Mesenchymal stem cell (in vitro differentiated cells and primary cell): ENCODE measurements at places on chromosomes 16 and 17.
A peak's percentile ranks its signal among the peaks of the same experiment; 100 is the strongest.

DNA sequence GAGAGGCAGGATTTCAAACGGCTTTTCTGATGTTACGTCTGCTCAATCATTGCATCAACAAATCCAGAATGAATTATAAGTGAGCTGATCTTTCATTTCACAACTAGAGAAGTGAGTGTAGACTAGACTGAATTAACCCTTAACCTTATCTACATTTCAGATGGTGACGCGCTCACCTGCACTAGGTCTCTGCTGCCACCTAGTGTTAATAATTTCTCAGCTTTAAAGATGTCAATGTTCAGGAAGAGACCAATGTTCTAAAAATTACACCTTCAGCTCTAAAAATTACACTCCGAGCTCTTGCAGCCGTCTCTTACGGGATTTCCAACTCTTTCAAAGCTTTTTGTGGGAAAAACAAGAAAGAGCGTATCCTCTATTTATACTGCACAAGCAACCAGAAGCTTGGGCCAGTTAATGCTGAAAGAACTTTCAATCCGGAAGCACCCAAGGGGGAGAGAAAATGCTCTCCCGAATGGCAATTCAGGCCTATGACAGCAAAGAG is 88.2 kb upstream of the FA2H start:
- DNase-seq = peak; percentile 57
- no peak overlapping the region for H3K27ac ChIP-seq
- peaks cover 3% of the 10 kb centered on the region for H3K27me3 ChIP-seq
- H3K36me3 ChIP-seq = no peaks in the 10 kb centered on the region
- H3K4me3 ChIP-seq = no peak overlapping the region
- no peaks in the 10 kb centered on the region for H3K4me1 ChIP-seq

DNA sequence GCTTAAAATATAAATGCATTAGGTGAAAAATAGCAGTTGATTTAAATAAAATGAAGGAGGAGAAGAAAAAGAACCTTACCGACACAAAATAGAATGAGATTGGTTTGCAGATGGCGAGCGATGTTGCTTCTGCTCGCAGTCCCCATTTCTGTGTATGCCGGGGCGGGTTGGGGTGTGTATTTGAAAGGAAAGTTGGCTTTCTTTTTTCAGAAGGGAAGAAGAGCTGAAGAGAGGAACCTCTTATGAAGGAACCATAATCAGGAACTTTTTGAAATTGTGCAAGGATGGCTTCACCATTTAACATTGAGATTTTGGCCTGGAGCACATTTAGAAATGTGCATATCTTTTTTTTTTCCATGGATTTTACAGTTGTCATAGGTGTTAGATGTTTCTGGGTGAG is at the start of gene IGSF6:
TSS of gene IGSF6 (minus strand) at position 156 of the 400 bp plus-strand sequence. CDS start at position 146, 10 bp downstream.
- peaks cover 6% of the 10 kb centered on the region for H3K4me1 ChIP-seq
- H3K4me3 ChIP-seq = no peak within 1 kb of the TSS
- H3K36me3 ChIP-seq = peaks cover 16% of the 10 kb centered on the region
- no peak within 1 kb of the TSS for H3K27ac ChIP-seq

DNA sequence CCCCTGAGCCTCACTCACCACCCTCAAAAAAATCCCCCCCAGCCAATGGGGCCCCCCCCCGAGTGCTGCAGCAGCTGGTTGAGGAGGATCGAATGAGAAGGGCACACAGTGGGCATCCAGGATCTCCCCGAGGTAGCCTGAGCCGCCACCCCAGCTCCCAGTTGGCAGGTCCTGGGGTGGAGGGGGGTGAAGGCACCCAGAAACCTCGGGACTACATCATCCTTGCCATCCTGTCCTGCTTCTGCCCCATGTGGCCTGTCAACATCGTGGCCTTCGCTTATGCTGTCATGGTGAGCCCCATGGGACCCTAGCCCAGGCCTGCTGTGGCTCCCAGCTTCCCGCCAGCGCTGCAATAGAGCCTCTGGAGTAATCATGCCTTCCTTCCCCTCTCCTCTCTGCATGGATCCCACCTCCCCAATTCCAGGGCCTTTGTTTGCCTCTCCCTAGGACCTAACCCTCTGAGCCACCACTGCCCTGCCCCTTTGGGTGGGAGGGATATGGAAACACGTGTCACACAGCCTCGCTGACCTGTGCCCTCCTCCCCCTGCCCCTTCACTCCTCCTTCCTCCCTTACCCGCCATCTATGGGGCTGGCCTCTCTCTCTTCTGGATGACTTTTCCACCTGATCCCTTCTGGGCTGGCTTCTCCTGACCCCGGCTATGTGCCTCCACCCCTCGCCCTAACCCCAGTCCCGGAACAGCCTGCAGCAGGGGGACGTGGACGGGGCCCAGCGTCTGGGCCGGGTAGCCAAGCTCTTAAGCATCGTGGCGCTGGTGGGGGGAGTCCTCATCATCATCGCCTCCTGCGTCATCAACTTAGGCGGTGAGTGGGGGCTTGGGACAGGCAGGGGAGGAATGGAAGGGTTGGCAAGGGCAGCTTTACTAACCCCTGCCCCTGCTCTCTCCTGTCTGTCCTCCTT is 1.9 kb downstream of the PRRT2 start:
- H3K36me3 ChIP-seq = peaks cover 23% of the 10 kb centered on the region
- H3K27me3 ChIP-seq = no peaks in the 10 kb centered on the region
- no peak overlapping the region for H3K27ac ChIP-seq
- H3K4me3 ChIP-seq = peak overlapping the region; percentile 90
- peaks cover 54% of the 10 kb centered on the region for H3K4me1 ChIP-seq

- no peaks in the 10 kb centered on the region for H3K36me3 ChIP-seq
- DNase-seq = peak; percentile 83
- H3K4me1 ChIP-seq = peaks cover 33% of the 10 kb centered on the region
- H3K27ac ChIP-seq = no peak overlapping the region
These were observed 12.9 kb downstream of the CMIP start for GRCh38 chr16:81457326-81458133.

GRCh38 chr17:7313890-7314718 is 1.1 kb downstream of the GPS2 start:
- H3K4me1 ChIP-seq = peaks cover 20% of the 10 kb centered on the region
- no peak overlapping the region for H3K27ac ChIP-seq
- peaks cover 78% of the 10 kb centered on the region for H3K36me3 ChIP-seq
- H3K4me3 ChIP-seq = peak overlapping the region; percentile 95

- H3K4me1 ChIP-seq = no peaks in the 10 kb centered on the region
- H3K36me3 ChIP-seq = peaks cover 86% of the 10 kb centered on the region
- H3K4me3 ChIP-seq = no peak overlapping the region
- no peak for DNase-seq
These were observed 94.4 kb downstream of the NCOR1 start for GRCh38 chr17:16120937-16121336.

DNA sequence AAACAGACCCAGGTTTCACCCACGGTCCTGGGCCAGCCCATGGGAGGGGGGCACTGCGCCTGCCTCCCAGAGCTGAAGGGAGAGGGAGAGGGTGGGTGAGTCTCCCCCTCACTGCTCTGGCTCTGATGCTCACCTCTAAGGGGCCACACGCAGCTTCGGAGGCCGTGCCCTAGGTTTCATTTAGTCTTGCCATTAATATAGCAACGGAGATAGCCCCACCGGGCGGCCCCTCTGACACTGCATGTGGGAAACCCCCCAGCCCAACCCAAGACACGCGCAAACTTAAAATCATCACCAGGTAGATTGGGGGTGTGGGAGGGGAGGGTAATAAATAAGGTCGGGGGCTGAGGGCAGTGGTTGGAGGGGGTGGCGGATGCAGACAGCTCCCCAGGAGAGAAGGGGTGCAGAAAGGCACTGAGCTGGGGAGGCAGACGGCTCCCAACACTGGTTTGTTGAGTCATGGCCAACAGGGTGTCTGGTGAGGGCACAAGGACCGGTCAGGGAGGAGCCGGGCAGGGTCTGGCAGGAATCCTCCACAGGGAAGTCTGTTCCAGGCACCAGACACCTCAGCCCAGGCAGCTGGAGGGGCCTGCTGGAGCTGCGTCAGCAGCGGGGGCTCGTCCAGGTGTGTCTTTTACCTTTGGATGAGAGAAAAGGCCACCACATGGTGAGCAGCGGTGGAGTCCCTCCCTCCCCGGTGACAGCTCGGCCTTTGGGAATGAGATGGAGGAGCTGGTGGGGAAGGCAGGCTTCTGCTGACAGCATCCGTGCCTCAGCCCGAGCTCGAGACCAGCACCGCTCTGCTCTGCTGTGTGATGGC is 32.0 kb upstream of the DOC2B start:
- H3K27me3 ChIP-seq = peaks cover 10% of the 10 kb centered on the region
- H3K27ac ChIP-seq = no peak overlapping the region
- DNase-seq = no peak
- no peak overlapping the region for H3K4me3 ChIP-seq

DNA sequence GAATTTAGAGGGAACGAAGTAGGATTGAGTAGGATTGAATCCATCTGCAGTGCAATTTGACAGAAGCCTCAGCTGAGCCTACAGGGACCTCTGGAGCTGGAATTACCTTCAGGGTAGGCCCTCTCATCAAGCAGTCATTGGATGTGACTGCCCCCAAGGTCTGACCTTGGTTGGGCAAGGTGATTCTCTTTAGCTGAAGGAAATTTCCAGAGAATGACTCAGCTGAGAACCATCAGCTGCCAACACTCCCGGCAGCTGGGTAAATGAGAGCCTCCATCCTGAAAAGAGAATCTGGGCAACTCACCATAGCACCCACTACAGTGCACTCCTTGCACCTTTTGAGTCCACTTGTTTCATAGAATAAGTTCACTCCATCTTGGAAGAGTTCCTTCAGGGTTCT is 113.5 kb upstream of the MED13 start:
- peaks cover 1% of the 10 kb centered on the region for H3K4me1 ChIP-seq
- no peaks in the 10 kb centered on the region for H3K27me3 ChIP-seq
- DNase-seq = peak; percentile 60
- no peaks in the 10 kb centered on the region for H3K36me3 ChIP-seq

DNA sequence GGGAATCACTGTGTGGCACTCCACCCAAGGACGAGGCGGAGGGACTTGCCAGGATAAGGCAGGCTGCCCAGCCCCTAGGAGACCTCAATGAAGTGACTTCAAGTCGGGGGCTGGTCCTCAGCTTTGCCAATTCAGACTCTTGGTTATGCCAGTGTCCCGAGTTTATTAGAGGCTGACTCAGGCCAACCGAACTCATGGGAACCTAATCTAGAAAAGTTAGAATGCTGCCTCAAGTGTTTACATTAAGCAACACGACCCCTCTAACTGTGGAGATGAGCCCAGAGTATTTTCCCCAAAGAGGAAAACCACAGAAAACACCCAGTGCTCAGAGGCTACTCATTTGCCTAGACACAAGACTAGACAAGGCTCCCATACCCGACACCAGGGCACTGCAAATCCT is 1.1 kb upstream of the TEKT3 start:
- H3K4me3 ChIP-seq = no peak overlapping the region
- peaks cover 10% of the 10 kb centered on the region for H3K4me1 ChIP-seq
- H3K27ac ChIP-seq = no peak overlapping the region
